Activated CD4-positive, alpha-beta T cell treated with anti-CD3 and anti-CD28 coated beads, Interleukin-2, amount 10 ng/mL, durations not matched to agents 7 days and 5 days (primary cell): ENCODE measurements at places on chromosomes 1 and 21. TPM values are rescaled to one million over a fixed set of nuclear protein-coding genes. Genes with fewer than 3 reads are reported as not detected.

GRCh38 chr1:200038981-200039848 is 11.7 kb downstream of the NR5A2 start:
- DNase-seq = no peak

Gene COL16A1
- total RNA-seq = not detected

Gene OR14K1
- total RNA-seq = not detected

DNA sequence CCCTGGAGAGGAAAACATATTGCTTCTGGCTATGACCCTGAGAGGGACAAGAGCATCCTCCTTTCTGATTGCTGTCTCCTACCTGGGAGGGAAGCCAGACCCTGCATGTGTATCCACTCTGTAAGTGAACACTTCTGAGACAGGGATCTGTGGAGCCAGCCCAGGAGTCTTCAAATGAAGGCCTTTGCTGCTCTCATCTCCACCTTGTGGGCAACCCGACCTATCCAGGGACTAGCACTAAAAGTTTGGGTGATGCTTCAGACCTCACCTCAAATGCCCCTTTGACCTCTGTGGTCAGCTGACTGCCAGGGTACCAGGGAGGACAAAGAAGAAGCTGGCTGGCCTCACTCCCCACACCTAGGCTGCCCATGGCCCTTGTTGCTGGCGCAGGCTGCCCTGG is 64.7 kb downstream of the KCND3 start:
- no peak for DNase-seq

Gene FCRL4
- not detected for total RNA-seq

DNA sequence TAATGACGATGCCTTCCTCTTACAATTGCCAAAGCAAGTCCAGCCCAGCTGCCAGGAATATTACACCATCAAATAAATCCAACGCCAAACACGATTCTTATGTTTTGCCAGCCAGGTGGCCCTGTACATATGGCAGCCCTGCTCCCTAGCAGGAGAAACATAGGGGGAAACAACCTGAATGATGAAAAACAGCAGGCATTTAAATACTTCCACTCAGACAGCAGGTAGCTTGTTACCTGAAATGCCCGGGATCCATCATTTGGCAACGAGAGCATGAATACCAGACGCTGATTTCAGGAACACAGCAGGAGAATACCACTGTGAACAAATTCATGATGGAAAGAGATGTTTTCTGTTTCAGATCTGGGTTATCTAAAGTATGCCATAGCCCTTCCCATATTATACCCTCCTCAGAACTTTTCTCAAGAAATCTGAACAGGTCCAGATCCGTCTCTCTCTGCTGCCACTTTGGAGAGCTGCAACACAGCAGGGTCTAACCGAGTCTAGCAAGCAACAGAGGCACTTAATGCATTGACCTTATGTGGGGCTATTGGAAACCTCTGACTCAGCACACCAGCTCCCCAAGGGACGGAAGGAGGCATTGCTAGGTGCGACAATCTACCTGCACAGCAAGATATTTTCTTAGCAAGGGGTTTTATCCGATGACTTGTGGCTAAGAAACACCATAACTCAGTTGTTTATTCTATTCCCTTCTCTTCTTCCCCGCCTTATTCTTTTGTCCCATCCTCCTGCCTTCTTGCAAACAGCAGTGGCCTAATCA is 166.3 kb downstream of the BARHL2 start:
- DNase-seq = no peak

GRCh38 chr1:71311376-71311775 is 230.5 kb upstream of the ZRANB2 start:
- DNase-seq = no peak
